ENCODE measurements at places on chromosomes 3 and 15.

DNA sequence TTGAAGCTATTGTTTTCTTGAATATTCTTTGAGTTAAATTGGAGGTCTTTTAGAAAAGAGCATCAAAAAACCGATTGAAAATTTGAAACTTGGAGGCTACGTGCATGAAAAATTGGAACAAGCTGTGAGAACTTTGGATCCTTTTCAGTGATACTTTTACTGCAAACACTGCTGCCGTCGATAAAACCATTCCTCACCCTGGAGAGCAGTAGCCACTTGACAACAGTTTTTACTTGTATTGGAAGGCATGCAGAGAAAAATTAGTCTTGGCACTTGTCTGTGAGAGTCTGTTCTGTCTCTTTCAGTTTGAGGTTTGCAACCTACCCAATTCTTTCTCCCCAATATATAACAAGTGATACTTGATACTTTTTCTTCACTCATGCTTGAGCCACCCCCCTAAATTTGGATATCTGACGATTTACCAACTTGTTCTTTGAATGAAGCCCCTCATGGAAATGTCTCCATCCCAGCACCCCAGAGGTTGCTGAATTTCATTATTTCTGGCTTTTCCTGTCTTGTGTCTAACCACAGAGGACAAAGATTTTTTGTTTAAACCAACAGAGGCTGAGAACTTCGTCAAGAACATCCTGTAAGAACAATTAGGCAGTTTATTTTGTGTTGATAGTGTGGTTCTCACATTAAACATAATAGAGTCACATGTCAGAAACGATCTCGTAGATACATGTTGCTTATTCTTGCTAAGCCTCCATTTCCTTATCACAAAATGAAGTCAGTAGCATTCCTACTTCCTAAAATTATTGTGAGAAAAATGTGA is 307.3 kb upstream of the PLSCR5 start:
- no peak for DNase-seq

DNA sequence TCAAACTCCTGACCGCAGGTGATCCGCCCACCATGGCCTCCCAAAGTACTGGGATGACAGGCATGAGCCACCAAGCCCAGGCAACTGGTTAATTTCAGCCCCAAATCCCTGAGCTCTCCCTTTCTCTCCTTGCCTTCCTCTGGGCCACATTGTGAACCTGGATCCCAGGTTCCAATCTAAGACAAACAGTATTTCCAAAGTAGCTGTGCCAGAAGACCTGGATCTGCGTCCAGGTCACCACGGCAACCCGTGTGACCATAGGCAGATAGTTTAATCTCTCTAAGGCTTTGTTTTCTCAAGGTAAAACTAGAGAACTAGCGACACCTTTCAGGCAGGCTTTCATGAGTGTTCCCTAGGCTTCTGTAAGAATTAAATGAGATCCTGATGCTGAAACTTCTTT is 5.9 kb upstream of the RBPMS2 start:
- no peak for DNase-seq

- DNase-seq = no peak
Measured at GRCh38 chr3:2897821-2898220, 212.4 kb downstream of the IL5RA start.

DNA sequence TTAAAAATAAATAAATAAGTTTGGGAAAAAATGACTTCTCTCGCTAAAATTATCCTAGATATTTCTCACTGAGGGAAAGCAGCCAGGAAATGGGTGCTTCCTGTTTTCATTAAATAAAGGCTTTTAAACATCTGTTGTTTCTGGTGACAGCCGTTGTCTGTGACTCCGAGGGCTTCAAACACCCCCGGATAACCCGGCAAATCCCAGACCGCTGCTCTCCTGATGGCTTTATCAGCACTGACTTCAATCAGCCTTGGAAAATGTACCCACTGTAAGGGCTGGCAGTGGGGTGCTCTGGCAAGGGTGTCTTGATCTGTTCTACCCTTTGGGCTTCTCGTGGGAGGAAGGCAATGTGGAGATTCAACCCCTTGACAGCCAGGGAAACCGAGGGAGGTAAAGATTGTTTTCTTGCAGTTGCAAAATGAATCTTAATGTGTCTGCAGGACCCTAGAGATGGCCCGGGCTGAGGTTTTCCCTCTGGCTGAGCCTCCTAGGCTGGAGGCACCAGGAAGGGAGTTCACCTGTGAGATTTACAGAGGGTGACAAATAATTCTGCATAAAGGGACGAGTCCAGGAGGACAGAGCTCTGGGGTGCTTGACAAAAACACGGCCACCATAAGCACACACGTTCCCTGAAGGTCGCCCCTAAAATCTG is 33.6 kb upstream of the SEC13 start:
- no peak for DNase-seq

DNA sequence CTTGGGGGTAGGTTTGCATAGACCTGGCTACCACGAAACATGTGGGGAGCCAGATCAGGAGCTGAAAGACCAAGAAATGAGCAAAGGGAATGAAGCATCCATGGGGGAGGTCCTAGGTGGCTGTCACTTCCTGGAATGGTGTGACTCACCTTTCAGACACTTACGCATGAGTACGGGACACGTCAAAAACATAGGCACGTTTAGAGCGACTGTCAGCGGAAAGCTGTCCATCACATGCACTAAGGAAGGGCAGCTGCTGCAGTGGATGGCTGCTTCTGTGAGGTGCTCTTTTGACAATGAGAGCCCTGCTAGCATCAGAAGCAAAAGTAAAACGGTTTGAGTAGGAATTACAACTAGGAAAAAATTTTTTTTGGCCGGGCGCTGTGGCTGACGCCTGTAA is 244.6 kb upstream of the CCDC54 start:
- no peak for DNase-seq

- no peak for DNase-seq
Measured at GRCh38 chr3:169241991-169242707, 421.4 kb downstream of the MECOM start.

DNA sequence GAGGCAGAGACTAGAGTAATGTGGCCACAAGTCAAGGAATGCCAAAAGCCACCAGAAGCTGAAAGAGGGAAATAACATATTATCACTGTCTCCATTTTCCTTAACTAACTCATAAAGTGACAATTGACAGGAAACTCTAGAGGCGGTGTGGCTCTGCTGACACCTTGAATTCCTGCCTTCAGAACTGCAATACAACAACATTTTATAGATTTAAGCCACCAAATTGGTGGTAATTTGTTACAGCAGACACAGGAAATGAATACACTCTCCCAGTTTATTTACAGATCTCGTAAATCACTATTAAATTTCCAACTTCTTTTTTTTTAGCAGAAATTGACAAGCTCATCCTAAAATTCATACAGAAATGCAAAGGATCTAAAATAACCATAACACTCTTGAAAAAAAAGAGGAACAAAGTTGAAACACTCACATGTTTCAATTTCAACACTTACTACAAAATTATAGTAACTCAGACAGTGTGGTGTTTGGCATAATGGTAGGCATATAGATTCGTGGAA is 449.9 kb downstream of the OTOL1 start:
- DNase-seq = no peak

- DNase-seq = no peak
Measured at GRCh38 chr3:72446218-72447058, 401.8 kb downstream of the SHQ1 start.

DNA sequence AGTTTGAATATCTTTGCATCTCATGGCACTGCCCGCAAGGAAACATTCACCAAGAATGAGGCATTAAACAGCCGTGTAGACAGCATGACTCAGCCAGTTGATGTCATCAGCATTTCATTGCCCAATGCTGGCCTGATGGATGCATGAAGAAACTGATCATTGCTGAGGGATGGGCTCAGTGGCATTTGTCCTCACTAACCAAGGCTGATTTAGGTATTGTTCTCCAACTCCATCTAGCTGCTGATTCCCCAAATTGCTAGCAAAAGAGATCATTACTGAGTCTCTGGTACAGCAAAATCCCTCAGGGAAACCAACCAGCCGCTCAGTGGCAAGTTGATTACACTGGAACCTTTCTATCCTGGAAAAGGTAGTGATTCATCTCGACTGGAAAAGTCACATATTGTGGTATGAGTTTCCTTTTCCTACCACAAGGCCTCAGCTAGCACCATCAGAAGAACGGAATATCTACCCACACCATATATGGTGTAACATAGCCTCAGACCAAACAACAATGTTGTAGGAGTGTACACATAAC is 186.5 kb upstream of the GAP43 start:
- no peak for DNase-seq

DNA sequence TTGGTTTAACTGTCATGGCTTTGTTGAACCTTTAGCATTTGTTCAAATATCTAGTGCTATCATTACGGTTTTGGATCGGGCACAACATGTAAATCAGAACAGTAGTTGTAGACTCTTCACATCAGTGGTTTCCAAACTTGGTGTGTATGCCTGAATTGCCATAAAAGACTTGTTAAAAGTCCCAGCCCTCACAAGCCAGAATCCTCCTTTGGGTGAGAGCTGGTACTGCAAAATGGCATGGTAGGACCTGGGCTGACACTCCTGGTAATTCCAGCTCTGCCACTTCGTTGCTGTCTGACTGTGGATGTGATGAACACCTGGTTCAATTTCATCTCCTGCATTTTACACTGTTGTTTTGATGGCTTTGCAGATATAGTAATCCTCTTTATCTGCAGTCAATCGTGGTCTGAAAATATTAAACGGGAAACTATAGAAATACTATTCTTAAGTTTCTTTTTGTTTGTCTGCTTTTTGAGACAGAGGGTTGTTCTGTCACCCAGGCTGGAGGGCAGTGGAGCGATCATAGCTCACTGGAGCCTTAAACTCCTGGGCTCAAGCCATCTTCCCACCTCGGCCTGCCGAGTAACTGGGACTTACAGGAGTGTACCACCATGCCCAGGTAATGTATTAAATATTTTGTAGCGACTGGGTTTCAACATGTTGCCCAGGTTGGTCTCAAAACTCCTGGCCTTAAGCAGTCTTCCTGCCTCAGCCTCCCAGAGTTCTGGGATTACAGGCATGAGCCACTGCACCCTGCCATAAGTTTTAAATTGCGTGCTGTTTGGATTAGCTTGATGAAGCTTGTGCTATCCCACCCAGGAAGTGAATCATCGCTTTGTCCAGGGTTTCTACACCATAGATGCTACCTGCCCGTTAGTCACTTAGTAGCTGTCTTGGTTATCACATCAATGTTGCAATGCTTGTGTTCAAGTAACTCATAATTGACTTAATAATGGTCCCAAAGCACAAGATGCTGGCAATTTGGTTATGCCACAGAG is 61.6 kb downstream of the RAB7A start:
- DNase-seq = no peak

DNA sequence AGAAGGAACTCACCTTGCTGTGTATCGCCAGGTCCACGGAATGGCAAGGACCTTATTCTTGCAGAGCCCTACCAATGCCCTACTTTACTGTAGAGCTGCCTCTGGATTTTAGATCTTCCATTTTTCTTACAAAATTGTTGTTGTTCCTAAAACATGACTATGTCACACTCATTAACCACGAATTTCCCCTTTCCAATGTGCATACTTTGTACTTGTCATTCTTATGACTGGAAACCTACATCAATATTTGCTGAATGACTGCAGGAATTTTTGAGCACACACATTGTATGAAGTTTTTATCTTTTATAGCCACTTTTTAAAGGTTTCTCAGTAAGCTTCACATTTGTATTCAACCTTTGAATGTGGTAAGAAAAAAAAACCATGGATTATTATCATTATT is 35.9 kb upstream of the CMSS1 start:
- no peak for DNase-seq

DNA sequence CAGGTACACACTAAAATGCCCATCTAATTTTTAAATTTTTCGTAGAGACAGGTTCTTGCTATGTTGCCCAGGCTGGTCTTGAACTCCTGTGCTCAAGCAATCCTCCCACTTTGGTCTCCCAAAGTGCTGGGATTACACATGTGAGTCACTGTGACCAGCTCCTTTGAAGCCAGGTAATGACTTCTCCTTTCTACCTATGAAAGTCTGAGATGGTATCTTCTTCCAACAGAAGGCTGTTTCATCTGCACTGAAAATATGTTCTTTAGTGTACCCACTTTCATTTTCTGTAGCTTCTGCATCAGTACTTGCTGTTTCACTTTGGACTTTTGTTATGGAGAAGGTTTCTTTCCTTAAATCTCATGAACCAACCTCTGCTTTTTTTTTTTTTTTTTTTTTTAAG is 8.8 kb downstream of the OIP5 start:
- DNase-seq = no peak

GRCh38 chr3:187336322-187336721 is 31.9 kb upstream of the RTP4 start:
- no peak for DNase-seq

GRCh38 chr3:170725285-170725731 is 139.4 kb upstream of the SLC7A14 start:
- DNase-seq = no peak

DNA sequence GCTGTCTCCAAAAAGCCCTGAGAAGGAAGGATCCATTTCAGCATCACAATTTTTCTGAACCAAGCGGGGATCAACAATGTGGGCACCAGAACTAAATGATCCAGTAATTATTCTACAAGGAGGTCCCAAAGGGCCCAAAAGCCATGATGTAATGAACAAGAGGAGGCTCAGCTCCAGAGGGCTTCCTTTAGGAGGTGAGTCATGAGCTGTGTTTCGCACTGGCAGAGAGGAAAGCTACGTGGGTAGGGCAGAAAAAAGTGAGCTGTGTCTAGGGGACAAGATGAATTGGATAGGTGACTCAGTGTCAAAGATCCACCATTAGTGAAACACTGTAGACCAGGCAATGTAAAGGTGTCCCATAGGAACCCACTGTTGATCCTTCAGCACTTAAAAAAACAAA is 113.4 kb downstream of the RORA start:
- DNase-seq = no peak

GRCh38 chr15:79635897-79636561 is 203.9 kb downstream of the MINAR1 start:
- no peak for DNase-seq

DNA sequence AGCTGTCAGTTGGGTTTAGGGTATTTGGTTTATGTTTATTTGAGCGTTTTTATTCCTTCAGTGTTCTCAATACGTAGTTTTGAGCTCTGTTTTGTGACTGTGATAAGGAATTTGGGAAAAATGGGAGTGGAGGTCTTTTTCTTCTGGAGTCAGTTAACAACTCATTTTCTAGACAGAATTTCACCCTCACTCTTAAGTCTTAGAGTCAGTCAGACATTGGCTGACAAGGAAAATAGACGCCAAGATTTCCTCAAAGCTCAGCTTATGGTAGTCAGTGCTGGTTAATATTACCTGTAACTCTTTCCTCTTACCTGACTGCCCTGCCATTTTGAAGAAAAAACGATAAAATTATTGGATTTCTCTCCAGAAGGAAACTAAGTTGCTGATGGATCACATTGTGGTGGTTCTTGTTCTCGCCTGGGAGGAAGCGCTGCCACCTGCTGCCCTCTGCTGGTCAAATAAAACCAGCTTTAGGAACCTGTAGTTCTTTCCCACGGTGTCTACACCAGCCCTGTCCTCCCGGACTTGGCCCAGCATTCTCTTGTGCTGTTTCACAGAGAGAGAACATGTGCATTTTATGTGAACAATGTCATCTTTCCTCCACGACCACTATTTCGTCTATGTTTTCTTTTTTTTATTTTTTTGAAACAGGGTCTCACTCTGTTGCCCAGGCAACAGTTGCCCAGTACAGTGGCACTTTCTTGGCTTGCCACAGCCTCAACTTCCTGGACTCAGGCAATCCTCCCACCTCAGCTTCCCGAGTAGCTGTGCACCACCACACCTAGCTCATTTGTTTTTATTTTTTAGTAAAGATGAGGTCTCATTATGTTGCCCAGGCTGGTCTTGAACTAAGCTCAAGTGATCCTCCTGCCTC is 41.4 kb upstream of the UMPS start:
- no peak for DNase-seq

- no peak for DNase-seq
Measured at GRCh38 chr3:121998611-121999473, 23.2 kb downstream of the ILDR1 start.
